Activated T-cell treated with anti-CD3 and anti-CD28 coated beads, Interleukin-2, amount 50 U/mL, for 72 hours (primary cell): ENCODE measurements at places on chromosomes 1 and 21. TPM values are rescaled to one million over a fixed set of nuclear protein-coding genes. Genes with fewer than 3 reads are reported as not detected.

GRCh38 chr1:186806477-186806876, 22.3 kb upstream of the PLA2G4A start:
- DNase-seq, result no peak

TTLL7 gene
- 4.1 TPM for total RNA-seq

GRCh38 chr1:55472784-55473183, 257.6 kb upstream of the USP24 start:
- DNase-seq, result no peak

GRCh38 chr1:67382292-67382691, 47.9 kb downstream of the SERBP1 start:
- no peak for DNase-seq

DCDC2B gene
- total RNA-seq, result not detected

GRCh38 chr1:181391301-181391900, 91.9 kb upstream of the CACNA1E start:
- no peak for DNase-seq
